Tibial nerve (tissue), 4 donors: ENCODE measurements at places on chromosomes 1 and 21.

DNA sequence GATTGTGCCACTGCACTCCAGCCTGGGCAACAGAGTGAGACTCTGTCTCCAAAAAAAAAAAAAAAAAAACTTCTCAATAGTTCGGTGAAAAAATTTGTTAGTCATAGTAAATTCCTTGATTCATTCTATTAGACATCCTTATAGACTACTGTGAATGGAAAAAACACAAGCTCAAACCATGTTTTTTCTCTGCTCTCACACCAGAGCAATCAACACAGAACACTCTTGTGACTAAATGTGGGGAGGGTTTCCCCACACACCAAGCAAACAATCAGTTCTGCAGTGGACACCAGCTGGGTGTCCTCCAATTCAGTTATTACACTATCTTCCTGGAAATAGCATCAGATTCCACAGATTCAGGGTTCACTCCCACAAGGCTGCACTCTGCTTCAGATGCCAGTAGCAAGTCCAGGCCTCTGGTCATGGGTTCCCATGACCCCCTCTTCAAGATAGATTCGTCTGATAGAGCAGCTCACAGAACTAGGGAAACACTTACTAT, 69.1 kb upstream of the TEKT2 start:
- no peak for DNase-seq

DNA sequence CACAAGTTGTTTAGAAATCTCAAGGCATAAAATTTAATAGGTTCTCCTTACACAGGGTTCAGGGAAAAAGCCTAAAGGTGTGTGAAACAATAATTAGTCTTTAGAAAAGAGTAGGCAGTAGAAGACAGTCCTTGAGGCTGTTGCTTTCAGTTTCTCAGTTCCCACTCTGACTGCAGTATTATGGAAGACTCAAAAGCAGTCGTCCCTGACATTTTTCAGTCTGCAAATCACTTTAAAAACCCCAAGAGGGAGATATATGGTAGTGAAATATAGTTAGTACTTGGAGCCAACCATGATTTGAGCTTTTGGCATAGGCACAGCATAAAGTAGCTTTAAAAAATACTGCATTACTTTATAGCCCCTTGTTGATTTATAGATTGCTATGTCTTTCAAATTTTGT, 299.7 kb downstream of the OLFM3 start:
- DNase-seq = no peak

DNA sequence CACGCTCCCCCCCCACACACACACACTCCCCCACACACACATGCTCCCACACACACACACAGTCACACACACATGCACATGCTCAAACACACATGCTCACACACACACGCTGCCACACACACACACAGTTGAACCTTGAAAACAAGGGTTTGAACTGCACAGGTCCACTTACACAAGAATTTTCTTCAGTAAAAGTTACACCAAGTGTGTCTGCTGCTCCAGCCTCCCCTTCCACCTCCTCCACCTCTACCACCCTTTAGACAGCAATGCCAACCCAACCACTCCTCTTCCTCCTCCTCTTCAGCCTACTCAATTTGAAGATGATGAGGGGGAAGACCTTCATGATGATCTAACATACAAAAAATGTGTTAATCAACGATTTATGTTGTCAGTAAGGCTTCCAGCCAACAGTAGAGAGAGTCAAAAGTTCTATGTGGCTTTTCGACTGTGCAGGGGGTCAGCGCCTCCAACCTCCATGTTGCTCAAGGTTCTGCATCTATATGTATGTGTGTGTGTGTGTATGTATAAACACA, 26.8 kb downstream of the HSF2BP start:
- DNase-seq = no peak

DNA sequence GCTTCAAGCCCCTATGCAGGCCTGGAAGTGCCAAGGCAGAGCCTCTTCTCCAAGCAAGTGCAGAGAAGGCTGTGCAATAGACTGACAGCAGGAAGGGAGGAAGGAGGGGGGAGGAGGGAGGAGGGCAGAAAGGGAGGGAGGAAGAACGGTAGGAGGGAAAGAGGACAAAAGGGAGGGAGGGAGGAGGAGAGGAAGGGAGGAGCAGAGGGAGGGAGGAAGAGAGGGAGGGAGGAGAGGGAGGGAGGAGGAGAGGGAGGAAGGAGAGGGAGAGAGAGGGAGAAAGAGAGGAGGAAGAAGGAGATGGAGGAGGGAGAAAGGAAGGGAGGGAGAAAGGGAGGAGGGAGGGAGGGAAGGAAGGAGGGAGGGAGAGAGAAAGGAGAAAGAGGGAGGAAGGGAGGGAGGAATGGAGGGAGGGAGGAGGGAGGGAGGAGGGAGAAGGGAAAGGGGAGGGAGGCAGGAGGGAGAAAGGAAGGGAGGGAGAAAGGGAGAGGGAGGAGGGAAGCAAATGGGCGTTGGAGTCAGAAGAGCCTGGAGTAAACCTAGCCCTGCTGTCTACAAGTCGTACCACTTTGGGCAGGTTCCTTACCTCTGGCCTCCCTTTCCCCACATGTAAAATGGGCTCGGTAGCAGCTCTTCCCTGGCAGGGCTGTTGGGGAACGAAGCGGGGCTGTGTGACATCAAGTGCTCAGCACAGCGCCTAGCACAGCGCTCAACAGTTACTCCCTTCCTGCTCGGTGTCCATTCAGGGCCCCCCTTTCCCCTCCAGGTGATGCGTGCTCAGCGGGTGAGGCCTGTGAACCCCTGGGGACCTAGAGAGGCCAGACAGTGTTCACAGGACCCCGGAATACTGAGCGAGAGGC, 244.6 kb downstream of the NPHP4 start:
- DNase-seq = no peak

- no peak for DNase-seq
Measured at GRCh38 chr1:24900985-24901781, 28.9 kb downstream of the RUNX3 start.

- DNase-seq = no peak
Measured at GRCh38 chr1:40199126-40199525, 37.9 kb downstream of the RLF start.

GRCh38 chr1:6287431-6287886, 26.6 kb upstream of the GPR153 start:
- no peak for DNase-seq

DNA sequence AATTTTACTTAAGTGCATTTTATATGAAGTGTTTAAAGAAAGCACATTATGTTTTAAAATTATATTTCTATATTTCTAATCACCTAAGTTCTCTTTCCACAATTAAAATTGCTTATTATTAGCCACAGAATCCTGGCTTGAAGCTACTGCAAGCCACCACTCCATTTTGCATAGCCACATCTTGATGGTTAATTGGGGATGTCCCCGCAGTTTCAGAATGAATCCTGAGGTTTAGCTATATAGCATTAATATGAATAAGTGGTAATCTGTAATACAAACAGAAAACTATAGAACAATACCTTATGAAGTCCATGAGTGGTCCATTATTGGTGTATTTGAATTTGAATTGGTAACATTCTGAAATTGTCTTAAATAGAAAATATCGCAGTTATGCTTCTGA, 11.6 kb upstream of the GOLPH3L start:
- no peak for DNase-seq

DNA sequence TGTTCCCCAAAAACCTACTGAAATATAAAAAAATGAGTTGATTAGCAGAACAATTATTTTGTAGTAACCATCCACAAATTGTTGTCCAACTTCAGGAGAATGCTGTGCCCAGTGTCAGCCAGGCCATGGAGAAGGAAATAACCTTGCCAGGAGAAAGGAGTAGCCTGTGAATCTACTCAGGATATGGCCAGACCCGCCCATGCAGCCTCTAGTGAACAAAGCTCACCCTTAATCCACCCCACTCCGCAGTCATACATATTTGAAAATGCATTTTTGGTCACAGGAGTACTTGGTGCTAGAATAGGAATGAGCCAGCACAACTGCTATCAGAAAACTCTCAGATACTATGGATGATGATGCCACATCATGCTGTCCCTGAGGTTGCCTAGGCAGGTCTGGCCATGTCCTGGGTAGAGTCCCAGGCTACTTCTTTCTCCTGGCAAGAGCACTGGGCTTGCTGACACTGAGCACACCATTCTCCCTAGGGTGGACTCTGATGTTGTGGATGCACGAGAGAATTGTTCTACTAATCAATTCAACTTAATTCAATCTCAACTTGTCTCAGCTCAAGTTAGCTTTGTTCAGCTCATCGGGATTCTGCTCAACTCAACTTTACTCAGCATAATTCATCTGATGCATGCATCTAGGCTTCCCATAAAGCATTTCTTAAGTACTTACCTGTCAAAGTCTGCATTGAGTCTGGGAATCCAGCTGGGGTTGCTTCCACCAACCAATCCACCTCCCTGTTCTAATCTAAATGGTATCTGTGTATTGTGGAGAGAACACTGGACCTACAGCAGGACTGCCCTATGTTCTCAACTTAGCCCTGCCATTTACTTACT, 18.2 kb downstream of the STYXL2 start:
- no peak for DNase-seq

- no peak for DNase-seq
Measured at GRCh38 chr1:119081267-119081666, 59.2 kb downstream of the WARS2 start.

DNA sequence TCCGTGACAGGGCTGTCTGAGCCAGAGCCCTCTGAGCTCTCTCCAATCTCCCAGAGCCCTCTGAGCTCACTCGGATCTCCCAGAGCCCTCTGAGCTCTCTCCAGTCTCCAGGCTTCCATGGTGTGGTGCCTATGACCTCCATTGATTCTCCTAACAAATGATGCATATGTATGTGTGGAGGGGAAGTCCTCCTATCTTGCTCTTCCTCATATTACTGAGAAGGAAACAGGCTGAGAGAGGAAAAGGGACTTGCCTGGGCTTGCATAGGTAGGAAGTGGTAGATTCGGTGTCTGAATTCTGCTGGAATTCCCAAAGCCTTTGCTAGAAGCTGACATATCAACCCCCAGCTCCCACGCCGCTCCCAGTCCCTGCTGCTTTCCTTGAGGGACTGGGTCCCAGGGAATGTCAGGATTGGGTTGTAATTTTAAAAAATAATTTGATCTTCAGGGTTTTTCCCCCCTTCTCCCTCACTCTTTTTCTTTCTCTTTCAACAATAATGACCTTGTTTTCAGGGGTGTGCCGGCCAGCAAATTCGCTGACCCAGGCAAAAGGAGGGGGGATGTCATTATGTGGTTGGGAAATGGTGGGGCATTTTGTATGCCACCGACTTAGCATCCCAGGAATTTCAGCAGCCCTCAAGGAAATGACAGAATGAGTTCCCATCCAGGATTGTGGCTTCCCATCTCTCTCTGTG, 42.3 kb upstream of the RUNX3 start:
- no peak for DNase-seq

GRCh38 chr1:189226779-189227178, 1250.9 kb downstream of the BRINP3 start:
- no peak for DNase-seq

- no peak for DNase-seq
Measured at GRCh38 chr1:12059722-12060464, 3.2 kb upstream of the TNFRSF8 start.

GRCh38 chr1:200146100-200146499, 118.6 kb downstream of the NR5A2 start:
- DNase-seq = no peak

GRCh38 chr21:17334484-17334883, 178.4 kb upstream of the CXADR start:
- no peak for DNase-seq

DNA sequence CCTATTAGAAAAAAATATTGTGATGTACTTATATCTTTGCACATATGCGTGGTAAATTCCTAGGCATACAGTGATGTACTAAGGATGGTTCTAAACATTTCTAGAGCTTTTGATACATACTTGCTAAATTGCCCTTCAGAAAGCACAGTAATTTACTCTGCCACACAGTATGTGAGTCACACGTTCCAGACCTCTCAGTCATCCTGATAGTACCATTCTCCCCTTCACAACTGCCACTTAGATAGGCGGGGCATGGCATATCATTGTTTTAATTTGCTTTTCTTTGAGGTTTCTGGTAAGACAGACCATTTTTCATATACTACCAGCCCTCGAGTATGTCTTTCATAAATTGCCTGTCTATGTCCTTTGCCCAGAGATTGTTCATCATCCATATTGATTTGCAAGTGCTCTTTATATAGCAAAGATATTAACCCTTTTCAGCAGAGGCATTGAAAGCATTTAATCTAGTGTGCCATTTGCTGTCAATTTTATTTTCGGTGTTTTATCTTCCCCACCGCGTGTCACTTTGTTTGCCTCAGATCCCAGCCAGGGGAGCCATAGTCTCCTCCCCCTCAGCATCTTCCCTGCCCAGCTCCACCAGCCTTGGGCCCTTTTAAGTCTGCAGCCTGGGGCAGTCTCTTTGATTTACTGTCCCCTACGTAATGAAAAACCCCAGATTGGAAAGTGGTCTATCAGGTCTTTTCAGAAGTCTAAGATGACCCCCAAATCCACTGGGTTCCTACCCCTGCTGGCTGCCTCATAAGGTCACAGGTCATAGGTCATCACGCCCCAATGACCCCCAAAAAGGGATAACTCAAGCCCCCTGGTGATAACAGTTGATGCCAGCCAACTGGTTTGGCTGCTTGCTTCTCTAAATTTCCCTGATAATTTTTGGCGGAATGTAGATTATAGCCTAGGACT, 11.8 kb upstream of the PAX7 start:
- DNase-seq = no peak

DNA sequence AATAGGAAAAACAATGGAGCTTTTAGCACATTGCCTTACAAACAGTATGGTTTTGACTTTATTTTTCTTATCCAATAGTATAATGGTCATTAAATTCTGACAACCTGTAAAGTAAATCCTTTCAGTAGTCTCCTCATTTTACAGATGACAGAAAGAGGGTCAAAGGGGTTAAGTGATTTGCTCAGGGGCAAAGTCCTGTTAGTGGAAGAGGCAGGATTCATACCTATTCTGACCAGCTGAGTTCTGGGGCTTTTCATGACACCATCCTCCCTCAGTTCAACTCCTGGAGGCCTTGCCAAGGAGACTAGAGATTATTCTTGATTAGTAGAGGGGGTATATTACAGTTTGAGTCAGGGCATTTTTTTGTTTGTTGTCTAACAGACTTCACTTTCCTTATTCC, 278.7 kb upstream of the DUSP10 start:
- no peak for DNase-seq

GRCh38 chr21:39849014-39849655, 18.1 kb upstream of the PCP4 start:
- DNase-seq = no peak

DNA sequence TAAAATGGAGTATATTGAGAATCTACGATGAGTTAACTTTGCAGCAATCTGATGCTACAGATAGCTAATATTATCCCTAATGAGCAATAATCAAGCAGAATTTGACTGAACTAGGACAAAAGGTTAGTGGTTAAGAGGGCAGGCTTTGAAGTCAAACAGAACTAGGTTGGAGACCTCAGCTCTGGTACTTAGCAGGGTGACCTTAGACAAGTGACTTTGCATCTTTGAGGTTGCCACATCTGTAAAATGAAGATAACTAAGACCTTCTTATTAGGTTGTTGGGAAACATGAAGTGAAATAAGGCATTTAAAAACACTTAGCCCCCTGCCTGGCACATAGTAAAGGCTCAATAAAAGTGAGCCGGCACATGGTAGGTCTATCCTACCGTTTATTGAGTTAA, 4.3 kb upstream of the FUCA1 start:
- DNase-seq = no peak

- DNase-seq = no peak
Measured at GRCh38 chr1:108811611-108812010, 45.3 kb downstream of the AKNAD1 start.
